Sigmoid colon (tissue), 7 donors: ENCODE measurements at places on chromosomes 1 and 21. TPM values are rescaled to one million over a fixed set of nuclear protein-coding genes. Genes with fewer than 3 reads are reported as not detected.

Gene SLAMF8
- 2.4 TPM for polyA plus RNA-seq

Gene KRTAP19-5
- not detected for polyA plus RNA-seq

Gene C1orf87
- not detected for polyA plus RNA-seq

Gene AGT
- 3.5 TPM for polyA plus RNA-seq

Gene OPTC
- polyA plus RNA-seq: not detected

Gene FAM167B
- polyA plus RNA-seq: 3.6 TPM

Gene LMOD1
- polyA plus RNA-seq: 4.9 TPM

Gene SEMA4A
- polyA plus RNA-seq: 1.8 TPM

Gene MYBPH
- not detected for polyA plus RNA-seq

Gene VCAM1
- polyA plus RNA-seq: 1.8 TPM

Gene CRB1
- polyA plus RNA-seq: not detected

Gene TIE1
- 1.2 TPM for polyA plus RNA-seq

Gene CYP4A11
- not detected for polyA plus RNA-seq

Gene S100A7A
- not detected for polyA plus RNA-seq

Gene PM20D1
- polyA plus RNA-seq: not detected

Gene HAO2
- not detected for polyA plus RNA-seq

Gene HPDL
- polyA plus RNA-seq: 11.4 TPM

Gene FOXO6
- 0.20 TPM for polyA plus RNA-seq

Gene TFF3
- polyA plus RNA-seq: 7,065 TPM

Gene KCNA2
- 0.69 TPM for polyA plus RNA-seq

Gene S100A7
- not detected for polyA plus RNA-seq

Gene AADACL4
- 0.04 TPM for polyA plus RNA-seq

Gene ALG14
- 1.8 TPM for polyA plus RNA-seq

Gene C1orf185
- polyA plus RNA-seq: not detected

Gene OR10J5
- not detected for polyA plus RNA-seq

Gene GNG4
- 31.9 TPM for polyA plus RNA-seq

Gene PODN
- polyA plus RNA-seq: 13.8 TPM

Gene OR2T33
- not detected for polyA plus RNA-seq

Gene WNT2B
- polyA plus RNA-seq: 1.2 TPM

Gene GBP4
- 26.1 TPM for polyA plus RNA-seq

Gene FAM110D
- 1.1 TPM for polyA plus RNA-seq

Gene DNALI1
- 6.6 TPM for polyA plus RNA-seq

Gene AJAP1
- polyA plus RNA-seq: 0.60 TPM

Gene SPEN
- polyA plus RNA-seq: 9.0 TPM

Gene ZNF593OS
- polyA plus RNA-seq: not detected

Gene ESRRG
- polyA plus RNA-seq: 0.23 TPM

Gene MANEAL
- polyA plus RNA-seq: 5.2 TPM
